SIG-M5 (cell line): ENCODE measurements at places on chromosomes 7 and 10.
A peak's percentile ranks its signal among the peaks of the same experiment; 100 is the strongest.

DNA sequence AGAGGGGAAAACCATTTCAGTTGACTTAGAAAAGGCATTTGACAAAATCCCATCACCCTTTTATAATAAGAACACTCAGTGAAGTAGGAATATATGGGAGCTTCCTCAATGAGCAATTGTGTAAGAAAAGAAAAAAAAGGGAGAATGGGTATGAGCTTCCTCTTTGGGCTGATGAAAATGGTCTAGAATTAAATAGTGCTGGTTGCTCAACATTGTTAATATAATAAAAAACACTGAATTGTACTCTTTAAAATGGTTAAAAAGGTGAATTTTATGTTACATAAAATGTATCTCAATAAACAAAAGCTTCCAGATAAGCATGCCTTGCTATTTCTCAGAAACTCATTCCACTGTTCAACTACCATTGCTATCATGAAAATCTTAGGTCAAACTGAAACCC is 40.6 kb downstream of the LRRC17 start:
- peak; percentile 2 for DNase-seq

- DNase-seq: no peak
Observed at GRCh38 chr10:26859241-26860101, 1.3 kb downstream of the ABI1 start.

DNA sequence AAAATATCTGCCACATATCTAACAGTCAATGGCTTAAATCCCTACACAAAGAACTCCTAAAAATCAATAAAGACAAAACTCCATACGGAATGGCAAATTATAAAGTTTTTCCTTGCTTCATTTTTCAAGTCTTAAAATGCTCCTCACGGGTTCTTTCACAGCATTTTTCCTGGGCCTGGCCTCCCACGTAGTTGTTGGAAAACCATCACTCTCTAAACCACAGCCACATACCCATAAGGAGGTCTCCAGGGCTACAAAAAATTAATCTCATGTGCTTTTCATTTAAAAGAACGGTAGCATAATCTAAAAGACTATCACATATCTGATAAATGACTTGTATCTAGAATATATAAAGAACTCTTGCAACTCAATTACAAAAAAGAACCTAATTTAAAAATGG is 2.9 kb downstream of the COA1 start:
- DNase-seq: no peak

GRCh38 chr7:29431686-29432085 is 131.9 kb upstream of the PRR15 start:
- DNase-seq: no peak

DNA sequence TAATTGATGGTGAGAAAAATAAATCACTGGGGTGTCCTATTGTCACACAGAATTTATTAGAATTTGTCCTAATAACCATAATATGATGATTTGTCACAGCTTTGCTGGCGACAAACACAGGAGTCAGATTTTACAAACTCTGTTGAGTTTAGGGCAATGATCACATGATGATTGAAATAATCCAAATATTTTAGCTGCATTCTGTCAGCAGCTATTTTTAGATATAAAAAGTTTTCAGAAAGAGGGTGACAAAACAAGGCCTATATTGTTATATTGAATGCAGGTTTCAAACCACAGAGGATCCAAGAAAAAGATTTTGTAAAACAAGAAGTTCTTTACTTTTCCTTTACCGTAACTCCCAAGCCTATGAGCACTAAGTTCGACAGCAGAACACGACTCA is 178.8 kb downstream of the ADAM12 start:
- no peak for DNase-seq

- no peak for DNase-seq
Observed at GRCh38 chr10:13340626-13341376, 7.3 kb downstream of the SEPHS1 start.

GRCh38 chr10:91410638-91411371 is 661 bp downstream of the HECTD2 start:
- DNase-seq: no peak

- no peak for DNase-seq
Observed at GRCh38 chr7:89133819-89134218, 338.3 kb upstream of the TEX47 start.

DNA sequence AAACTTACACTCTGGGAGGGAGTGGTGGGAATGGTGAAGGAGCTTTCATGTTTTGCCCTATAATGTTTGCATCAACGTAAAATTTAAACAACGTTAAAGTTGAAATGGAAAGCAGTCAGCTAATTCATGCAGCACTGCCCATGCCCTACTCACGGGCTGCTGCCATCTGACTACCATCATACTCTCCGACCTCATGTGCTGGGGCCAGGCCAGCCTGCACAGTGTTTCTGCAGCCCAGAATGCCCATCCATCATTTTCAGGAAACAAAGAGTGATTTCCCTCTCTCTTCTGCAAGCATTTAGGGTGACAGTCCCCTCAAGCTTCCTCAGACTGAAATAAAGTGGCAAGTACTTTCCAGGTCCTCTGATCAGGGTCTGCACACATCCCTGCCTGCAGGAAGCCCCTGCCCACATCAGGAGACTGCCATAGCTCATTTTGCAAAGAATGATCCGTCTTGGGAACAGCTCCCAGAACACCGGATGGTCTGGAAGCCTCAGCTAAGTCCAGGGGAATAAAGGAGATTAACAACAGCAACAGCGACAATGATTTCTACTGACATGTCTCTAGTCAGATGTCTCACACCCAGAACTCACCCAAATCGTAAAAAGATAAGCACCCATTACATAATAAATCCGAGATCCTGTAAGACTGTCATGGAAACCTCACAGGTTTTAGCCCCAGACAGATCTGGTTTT is 40.3 kb downstream of the ARHGAP22 start:
- DNase-seq: no peak

DNA sequence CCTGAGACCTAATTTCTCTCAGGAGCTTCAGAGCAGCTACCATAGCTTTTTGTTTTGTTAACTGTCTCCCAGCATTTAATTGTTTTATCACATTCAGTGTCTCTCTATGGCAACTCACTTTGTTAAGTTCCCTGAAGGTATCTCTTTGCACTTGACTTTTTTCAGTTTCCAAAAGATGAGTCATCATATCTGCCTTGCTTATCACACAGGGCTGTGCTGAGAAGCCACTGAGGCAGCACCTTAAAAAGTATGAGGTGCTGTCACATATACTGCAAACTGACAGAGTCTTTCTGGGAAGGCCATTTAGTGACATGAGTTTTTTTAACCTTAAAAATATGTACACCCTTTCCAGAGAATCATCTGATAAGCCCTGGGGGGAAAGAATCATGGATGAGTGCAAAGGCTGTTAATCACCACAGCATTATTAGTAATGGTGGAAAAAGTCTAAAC is 56.8 kb downstream of the PPP1R3C start:
- DNase-seq: no peak

- DNase-seq: no peak
Observed at GRCh38 chr10:2978111-2978510, 89.2 kb upstream of the PFKP start.

DNA sequence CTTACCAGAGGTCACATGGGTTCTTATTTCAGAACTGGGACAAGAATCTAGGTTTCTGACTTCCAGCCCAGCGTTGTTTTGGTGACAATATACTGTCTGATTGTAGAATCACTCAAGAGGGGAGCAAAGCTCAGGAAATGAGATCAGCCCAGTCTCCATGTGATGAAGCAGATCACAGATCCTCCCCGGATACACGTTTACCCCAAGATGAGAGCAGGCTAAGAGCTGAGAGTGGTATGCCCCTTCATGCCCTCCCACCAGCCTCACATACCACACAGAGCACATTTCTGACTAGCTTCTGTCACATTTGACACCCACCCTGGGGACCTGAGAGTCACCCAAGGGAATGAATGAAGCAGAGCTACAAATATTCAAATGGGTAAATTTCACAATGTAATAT is 27.1 kb upstream of the PRKCQ start:
- DNase-seq: no peak

- DNase-seq: no peak
Observed at GRCh38 chr7:37429435-37429791, 19.3 kb downstream of the ELMO1 start.

GRCh38 chr10:114648368-114648767 is 9.7 kb downstream of the ABLIM1 start:
- no peak for DNase-seq

DNA sequence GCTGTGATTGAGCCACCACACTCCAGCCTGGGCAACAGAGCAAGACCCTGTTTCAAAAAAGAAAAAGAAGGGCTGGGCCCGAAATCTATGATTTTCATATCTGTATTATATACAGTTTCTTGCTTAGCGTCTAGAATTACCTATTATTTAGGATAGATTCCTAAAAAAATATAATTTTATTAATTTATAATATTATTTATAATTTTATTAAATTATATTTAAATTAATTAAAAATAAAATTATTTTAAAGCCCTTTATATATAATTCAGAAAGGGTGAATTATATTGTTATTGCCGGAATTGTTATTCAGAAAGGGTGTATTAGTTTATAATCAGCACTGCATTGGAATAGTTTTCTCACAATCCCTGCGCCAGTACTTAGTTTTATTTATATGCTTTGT is 14.5 kb downstream of the PPP1R9A start:
- no peak for DNase-seq

DNA sequence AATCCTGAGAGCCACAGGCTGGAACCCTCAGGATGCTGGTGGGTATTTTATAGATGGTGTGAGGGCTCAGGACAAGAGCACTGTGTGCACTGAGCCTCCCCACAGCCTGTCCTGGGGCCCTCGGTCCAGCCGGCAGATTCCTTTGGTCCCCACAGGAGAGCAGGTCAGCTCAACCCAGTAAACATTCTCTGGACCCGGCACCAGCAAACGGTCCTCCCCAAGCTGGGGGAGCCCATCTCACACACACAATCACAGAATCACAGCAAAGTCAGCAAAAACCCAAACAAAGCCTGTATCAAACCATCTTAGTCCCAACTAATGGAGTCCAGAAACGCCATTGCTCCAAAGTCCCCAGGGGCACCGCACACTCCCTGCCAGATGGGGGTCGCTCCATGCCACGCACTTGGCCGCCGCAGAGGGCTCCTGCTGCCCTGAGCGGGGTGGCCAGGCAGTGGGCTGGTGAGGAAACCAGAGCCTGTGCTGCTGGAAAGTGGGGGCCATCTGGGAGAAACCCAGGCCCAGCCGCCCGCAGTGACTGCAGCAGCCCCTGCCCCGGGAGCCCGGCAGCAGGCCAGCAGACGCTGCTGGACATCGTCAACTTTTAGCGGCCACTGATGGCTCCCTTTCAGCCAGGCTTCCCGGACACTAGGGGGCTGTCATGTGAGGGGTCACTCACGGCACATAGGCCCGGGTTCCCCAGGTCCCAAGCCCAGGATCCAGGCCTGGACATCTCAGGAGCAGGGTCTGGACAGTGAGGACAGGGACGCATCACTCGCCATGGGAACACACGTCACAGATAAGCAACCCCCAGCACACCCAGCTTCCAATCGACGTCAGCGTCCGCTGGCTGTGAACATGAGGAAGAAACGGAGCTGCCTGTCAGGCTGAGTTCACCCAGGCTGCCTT is 52.6 kb downstream of the DPYSL4 start:
- no peak for DNase-seq

GRCh38 chr7:27883696-27884095 is 143.7 kb downstream of the TAX1BP1 start:
- DNase-seq: no peak

- peak; percentile 6 for DNase-seq
Observed at GRCh38 chr10:80580638-80581468, 43.2 kb downstream of the SH2D4B start.

DNA sequence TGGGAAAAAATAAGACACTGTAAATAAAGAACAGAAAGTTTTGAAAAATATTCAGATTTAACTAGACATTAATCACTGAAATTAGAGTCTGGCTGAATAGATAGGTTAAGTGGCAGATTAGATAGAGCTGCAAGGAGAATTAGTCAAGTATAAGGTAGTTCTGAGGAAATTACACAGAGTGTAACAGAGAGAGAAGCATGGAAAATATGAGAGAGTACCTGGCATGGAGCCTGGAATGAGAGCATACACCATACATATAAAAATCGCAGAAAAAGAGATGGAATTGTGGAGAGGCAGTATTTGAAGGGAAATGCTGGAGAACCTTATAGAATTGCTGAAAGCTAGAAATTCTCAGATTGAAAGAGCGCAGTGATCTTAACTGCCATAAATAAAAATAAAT is 46.9 kb downstream of the ZNRF2 start:
- no peak for DNase-seq

DNA sequence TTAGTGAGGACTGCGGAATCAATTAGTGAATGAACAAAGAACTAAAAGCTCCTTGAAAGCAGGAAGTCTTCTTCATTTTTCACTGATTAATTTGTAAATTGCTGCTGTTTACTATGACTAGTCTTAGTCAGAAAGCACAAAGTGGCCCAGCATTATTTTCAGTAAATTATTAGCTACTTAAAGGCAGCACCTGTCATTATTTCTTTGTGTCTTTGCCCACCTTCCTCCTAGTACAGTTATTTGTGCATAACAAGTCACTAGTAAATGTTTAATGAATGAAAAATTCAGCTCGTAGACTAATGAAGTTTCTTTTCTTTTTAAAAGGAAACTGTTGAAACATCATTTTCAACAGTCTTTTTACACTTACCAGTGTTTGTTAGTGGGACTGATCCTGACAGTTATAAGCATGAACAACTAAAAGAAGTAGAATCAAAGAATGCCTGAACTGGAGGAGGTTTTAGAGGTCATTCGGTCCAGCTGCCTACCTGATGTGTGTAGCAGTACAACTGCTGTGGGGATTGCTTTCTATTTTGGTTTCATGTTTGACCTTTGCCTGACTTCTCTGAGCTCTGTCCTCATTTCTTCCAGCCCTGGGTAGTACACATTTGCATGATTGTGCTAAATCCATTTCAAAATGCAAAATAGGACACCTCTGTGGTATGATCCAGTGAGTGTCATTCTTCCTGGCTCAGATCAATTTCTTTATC is 140.0 kb upstream of the PHYHIPL start:
- DNase-seq: no peak

GRCh38 chr10:7435674-7436073 is 24.8 kb upstream of the SFMBT2 start:
- no peak for DNase-seq

- no peak for DNase-seq
Observed at GRCh38 chr7:157266272-157266671, 70.5 kb upstream of the DNAJB6 start.

DNA sequence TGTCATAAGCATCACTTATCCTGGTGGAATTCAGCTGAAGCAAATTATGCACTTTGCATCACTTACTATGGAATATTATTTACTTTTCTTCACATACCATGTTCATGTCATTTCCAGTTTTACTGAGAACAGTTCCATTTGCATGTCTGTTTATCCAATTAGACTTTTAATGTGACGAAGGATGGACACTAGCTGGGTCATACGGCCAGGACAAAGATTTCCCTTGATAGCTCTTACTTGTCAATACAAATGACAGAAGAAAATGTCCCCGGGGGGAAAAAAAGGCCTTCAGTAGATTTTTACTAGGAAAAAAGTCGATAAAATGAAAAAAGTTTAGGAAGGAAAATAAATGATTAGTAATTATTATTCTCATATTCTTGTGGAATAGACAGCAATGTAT is 106.6 kb downstream of the RAPGEF5 start:
- no peak for DNase-seq

- DNase-seq: no peak
Observed at GRCh38 chr7:11332186-11332864, 358.7 kb downstream of the PHF14 start.

GRCh38 chr10:72935361-72935760 is 19.2 kb downstream of the PLA2G12B start:
- DNase-seq: no peak
